Naive thymus-derived CD8-positive, alpha-beta T cell (primary cell): ENCODE measurements at places on chromosomes 7 and 10. TPM values are rescaled to one million over a fixed set of nuclear protein-coding genes. Genes with fewer than 3 reads are reported as not detected.
A peak's percentile ranks its signal among the peaks of the same experiment; 100 is the strongest.

CUBN gene
- 9.5 TPM for total RNA-seq

MYH16 gene
- total RNA-seq = not detected

TMEM273 gene
- 0.83 TPM for total RNA-seq

FAM25G gene
- not detected for total RNA-seq

- H3K4me1 ChIP-seq = no peaks in the 10 kb centered on the region
- no peak overlapping the region for H3K27ac ChIP-seq
- no peak for DNase-seq
Observed at GRCh38 chr10:120437541-120437940, 19.5 kb upstream of the PLPP4 start.

DNA sequence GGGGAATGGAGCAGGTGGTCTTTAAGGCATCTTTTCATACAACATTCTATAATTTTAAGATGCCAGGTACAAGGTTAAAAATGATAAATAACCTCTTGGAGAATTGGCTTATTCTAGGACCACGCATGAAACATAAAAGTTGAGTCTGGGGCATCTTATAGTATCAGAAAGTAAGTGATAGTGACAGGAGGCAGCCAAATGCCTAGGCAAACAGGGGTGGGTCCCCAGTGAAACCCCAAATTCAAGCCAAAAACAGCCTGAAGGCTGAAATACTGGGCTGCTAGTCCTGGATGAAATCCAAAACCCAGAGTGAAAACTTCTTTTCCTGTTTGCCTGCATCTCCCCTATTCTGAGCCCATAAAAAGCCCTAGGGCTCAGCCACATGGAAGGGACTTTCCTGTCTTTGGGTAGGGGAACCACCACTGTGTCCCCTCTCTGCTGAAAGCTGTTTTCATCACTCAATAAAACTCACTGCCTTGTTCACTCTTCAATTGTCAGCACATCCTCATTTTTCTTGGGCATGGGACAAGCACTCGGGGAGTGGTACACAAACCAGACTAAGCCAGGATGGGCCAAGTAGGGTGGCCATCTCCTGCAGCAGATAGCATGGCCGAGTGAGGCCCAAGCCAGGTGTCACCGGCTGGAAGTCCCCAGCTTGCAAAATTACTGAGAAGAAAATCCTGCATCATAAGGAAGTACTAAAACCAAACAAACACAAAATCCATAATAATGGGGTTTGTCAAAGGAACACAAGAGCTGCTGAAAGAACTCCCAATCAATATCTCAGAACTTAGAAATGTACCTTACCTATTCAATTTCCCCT lies 241.6 kb upstream of the GALNT17 start:
- no peaks in the 10 kb centered on the region for H3K36me3 ChIP-seq
- DNase-seq = no peak
- no peaks in the 10 kb centered on the region for H3K4me1 ChIP-seq
- no peaks in the 10 kb centered on the region for H3K27me3 ChIP-seq
- H3K27ac ChIP-seq = no peak overlapping the region
- H3K4me3 ChIP-seq = no peak overlapping the region

DNA sequence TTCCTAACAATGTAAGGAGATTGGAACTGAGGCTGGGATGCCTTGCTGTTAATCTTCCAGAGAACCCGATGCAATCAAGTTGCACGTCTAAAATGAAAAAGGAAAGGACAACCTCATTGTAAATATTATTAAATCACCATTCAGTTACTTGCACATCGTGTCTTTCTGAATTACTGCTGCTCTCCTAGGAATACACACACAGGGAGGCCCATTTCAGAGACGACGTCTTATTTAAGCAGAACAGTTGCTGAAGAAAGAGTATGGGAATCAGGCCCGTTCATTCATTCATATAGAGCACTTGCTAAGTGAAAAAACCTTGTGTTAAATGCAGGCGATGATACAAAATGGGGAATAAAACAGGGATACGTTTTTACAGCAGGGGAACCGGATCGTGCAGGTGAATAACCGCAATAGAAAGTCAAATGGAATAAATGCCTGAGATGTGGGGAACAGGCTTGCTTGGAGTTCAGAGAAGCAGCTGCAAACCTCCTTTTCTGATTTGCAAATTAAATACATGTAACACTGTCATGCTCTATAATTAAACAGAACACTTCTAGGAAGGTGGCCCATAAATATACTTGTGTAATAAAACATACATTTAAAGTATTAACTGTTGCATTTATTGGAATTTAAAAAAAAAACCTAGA lies 409.9 kb downstream of the GALNT17 start:
- H3K36me3 ChIP-seq = no peaks in the 10 kb centered on the region
- H3K27ac ChIP-seq = no peak overlapping the region
- no peaks in the 10 kb centered on the region for H3K4me1 ChIP-seq
- peaks cover 5% of the 10 kb centered on the region for H3K27me3 ChIP-seq

DNA sequence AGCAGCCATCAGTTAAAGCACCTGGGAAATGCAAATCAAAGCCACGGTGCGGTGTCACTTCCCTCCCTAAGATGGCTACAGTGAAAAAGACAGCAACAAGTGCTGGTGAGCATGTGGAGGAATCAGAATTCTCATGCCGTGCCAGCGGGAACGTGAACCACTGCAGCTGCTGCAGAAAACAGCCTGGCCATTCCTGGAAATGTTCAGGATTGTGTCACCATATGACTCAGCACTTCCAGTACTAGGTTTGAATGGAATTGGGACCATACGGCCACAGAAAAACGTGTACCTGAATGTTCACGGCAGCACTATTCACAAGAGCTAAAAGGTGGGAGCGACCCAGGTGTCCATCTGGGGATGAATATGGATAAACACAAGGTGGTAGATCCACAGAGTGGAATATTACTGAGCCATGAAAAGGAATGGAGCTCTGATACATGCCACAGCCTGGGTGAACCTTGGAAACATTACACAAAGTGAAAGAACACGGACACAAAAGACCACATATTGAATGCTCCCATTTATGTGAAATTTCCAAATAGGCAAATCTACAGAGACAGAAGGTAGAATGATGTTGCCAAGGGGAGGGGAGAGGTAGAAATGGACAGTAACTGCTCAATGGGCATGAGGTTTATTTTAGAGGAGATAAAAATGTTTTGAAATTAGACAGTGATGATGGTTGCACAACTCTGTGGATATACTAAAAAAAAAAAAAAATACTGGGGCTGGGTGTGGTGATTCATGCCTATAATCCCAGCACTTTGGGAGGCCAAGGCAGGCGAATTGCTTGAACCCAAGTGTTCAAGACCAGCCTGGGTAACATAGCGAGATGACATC lies 61.6 kb downstream of the MICALL2 start:
- no peak overlapping the region for H3K27ac ChIP-seq
- peaks cover 64% of the 10 kb centered on the region for H3K27me3 ChIP-seq

DNA sequence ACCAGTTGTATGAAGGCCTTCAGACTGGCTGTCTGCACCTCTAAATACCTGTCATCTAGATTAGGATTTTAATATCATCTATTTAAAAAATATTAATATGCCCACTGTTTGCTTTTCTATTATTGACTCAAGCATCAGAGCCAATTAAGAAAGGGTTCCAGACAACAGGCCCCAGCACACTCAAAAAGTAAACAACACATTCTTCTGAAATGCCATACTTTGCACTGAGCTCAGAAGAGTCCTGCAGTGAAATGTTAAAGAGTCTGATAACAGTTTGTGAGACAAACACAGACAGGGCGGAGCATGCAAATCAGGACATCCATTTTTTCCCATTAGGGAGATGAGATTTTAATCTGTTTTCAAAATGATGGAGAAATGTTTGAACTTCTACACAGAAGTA lies 45.9 kb upstream of the KLF6 start:
- DNase-seq = no peak
- H3K4me1 ChIP-seq = peaks cover 11% of the 10 kb centered on the region
- no peak overlapping the region for H3K27ac ChIP-seq

- DNase-seq = no peak
- no peaks in the 10 kb centered on the region for H3K27me3 ChIP-seq
- peak overlapping the region; percentile 7 for H3K4me3 ChIP-seq
- no peak overlapping the region for H3K27ac ChIP-seq
Observed at GRCh38 chr7:157299613-157300368, 37.0 kb upstream of the DNAJB6 start.

DNA sequence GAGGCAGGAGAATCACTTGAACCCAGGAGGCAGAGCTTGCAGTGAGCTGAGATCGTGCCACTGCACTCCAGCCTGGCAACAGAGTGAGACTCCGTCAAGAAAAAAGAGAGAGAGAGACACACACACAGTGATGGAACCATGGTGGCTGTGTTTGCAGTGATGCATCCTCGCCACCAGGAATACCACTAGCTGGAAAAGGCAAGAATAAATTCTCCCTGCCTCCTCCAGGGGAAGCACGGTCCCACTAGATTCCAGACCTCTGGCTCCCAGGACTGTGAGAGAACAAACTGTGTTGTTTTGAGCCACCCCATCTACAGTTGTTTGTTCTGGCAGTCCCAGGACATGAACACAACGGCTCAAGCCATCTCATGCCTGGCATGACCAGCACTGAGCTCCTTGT lies 320.3 kb upstream of the FOXK1 start:
- H3K27ac ChIP-seq = no peak overlapping the region
- H3K4me1 ChIP-seq = no peaks in the 10 kb centered on the region
- H3K27me3 ChIP-seq = peaks cover 35% of the 10 kb centered on the region
- DNase-seq = no peak

- H3K27me3 ChIP-seq = no peaks in the 10 kb centered on the region
- no peak for DNase-seq
- no peaks in the 10 kb centered on the region for H3K36me3 ChIP-seq
Observed at GRCh38 chr7:108464743-108465142, 8.5 kb upstream of the NRCAM start.

DNA sequence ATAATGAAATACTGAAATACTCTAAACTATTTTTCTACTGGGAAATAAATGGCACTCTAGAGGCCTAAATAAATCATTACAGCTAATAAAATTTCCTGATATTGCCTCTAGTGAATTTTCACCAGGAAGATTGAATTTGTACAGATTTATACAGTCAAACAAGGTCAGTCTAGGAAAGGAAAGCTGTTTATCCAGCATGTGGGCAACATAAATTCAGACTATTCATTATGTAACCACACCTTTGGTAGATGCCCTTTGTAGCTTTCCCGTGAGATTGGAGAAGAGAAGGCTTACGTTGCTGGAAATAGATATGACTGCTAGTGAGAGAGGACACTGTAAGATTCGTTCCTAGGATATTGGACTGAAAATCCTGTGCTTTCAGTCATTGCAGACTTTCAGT lies 35.2 kb upstream of the PNLIP start:
- no peaks in the 10 kb centered on the region for H3K4me1 ChIP-seq
- no peaks in the 10 kb centered on the region for H3K36me3 ChIP-seq
- H3K27me3 ChIP-seq = peaks cover 4% of the 10 kb centered on the region
- DNase-seq = no peak
- no peak overlapping the region for H3K27ac ChIP-seq

DNA sequence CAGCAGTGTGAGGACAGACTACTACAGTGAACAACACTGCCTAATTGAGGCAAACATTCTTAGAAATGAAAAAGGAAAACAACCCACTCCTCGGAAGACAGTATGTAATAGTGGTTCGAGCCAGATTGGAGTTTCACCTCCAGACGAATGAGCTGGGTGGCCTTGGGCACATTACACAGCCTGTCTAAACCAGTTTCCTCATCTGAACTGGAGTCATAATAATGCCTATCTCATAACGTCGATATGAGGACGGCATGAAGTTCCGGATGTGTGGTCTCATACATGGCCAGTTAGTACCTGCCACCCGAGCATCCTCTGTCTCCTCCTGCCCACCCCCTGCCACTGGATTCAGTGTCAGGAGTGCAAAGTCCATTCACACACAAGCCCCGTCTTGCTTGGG lies 15.8 kb upstream of the FRMPD2 start:
- peaks cover 7% of the 10 kb centered on the region for H3K27me3 ChIP-seq
- H3K27ac ChIP-seq = no peak overlapping the region
- peaks cover 6% of the 10 kb centered on the region for H3K4me1 ChIP-seq
- no peak overlapping the region for H3K4me3 ChIP-seq

GRCh38 chr10:75038335-75038734 lies 73.1 kb upstream of the SAMD8 start:
- no peak for DNase-seq
- no peaks in the 10 kb centered on the region for H3K27me3 ChIP-seq
- no peak overlapping the region for H3K4me3 ChIP-seq
- no peaks in the 10 kb centered on the region for H3K36me3 ChIP-seq

GRCh38 chr10:13440185-13441061 lies 88.4 kb downstream of the BEND7 start:
- peak overlapping the region; percentile 48 for H3K4me3 ChIP-seq
- H3K4me1 ChIP-seq = peaks cover 9% of the 10 kb centered on the region
- peaks cover 57% of the 10 kb centered on the region for H3K27me3 ChIP-seq
- peak; percentile 72 for DNase-seq

- H3K27me3 ChIP-seq = peaks cover 69% of the 10 kb centered on the region
- no peak overlapping the region for H3K4me3 ChIP-seq
- H3K36me3 ChIP-seq = no peaks in the 10 kb centered on the region
- no peaks in the 10 kb centered on the region for H3K4me1 ChIP-seq
Observed at GRCh38 chr7:27297356-27297755, 54.8 kb downstream of the EVX1 start.

DNA sequence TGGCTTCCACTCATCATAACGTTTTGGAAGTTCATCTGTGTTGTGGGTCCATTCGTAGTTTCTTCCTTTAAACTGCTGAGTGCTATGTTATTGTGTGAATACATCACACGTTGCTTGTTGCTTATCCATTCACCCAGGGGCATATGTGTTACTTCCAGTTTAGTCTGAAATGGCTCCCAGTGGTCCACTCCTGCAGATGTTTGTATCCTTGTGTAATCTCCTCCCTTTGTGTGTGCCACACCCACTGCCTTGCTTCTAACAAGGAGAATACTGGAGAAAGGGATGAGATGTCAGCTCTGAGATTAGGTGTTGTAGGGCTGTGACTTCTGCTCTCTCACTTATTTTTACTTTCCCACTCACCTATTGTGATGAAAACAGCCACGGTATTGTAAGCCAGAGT lies 239.1 kb upstream of the HABP2 start:
- no peaks in the 10 kb centered on the region for H3K27me3 ChIP-seq
- no peaks in the 10 kb centered on the region for H3K36me3 ChIP-seq
- DNase-seq = no peak
- H3K4me1 ChIP-seq = no peaks in the 10 kb centered on the region

DNA sequence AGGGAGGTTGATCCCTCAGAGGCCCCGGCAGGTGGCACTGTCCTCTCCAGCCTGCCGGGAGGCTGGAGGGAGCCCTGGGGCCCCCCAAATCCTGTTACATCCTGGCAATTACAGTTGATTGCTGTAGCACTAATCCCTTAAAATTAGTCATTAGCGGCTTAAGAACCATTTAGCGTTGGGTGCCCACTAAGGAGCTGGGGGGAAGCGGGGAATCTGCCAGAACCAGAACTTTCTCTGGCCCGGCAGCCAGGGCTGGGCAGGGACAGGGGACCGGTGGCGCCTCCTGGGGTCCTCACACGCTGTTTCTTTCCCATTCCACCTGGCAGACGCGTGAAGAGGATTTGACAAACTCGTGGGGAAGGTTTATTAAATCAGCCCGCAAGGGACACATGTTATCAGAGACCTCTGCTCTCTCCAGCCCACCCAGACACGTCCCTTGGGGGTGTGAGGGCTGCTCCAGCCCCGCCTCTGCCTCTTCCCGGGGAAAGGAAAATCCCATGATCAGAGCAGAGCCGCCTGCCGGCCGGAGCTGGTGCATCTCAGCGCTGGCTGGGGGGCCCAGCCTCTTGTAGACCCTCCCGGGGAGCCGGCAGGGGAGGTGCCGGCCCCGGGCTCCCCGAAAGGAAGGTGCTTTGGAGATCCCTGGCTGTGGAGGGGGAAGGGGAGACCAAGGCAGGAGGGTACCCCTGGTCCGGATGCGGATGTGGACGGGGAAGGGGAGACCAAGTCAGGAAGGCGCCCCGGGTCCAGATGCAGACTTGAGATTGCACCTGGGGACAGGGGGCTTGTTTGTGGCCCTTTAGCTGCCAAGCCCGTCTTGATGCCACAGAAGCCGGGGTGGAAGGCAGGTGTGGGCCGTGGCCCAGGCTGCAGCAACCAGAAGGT lies 142.7 kb downstream of the ELFN1 start:
- no peak overlapping the region for H3K27ac ChIP-seq
- peaks cover 1% of the 10 kb centered on the region for H3K4me1 ChIP-seq
- no peaks in the 10 kb centered on the region for H3K27me3 ChIP-seq
- DNase-seq = peak; percentile 33
